Stimulated activated CD8-positive, alpha-beta memory T cell treated with anti-CD3 and anti-CD28 coated beads, Interleukin-7, amount 100 ng/mL, for 24 hours (primary cell): ENCODE measurements at places on chromosomes 1 and 21.

- no peak for DNase-seq
Observed at GRCh38 chr1:244154508-244154871, 103.4 kb downstream of the ZBTB18 start.

DNA sequence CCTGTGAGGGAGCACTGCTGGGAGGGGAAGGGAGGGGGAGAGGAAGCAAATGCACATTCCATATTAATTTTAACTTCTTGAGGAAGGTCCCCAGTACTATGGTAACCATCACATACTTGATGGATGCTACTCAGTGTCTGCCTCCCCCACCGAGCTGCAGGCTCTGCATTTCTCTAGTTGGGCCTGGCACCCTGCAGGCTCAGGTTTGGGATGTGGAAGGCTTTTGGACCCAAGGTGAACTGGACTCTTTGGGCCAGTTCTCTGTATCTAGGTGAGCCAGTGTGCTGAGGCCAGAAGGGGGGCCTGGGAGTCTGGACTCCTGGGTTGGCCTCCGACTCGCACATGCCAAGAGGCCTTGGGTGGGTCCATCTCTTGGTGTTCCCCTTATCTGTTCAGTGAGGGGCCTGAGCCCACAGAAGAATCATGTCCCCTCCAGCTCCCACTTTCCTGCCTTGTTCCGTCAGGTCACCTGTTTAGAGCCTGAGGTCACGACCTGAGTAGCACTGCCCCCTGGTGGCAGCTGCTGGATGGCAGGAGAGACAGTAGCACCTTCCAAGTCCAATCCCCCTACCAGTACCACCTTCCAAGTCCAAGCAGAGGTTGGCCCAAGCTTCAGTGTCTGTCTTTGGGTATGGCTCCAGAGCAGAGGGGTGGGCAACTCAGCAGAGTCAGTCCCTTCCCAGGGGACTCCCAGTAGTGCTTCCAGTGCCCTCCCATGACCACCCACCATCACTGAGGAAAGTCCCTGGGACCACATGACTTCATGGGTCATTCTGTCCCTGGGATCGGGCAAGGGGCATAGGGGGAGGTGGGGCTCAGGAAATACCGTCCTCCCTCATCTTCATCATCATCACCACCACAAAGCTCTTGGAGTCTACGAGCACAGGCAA is 241.8 kb downstream of the TRABD2B start:
- peak; percentile 32 for DNase-seq

DNA sequence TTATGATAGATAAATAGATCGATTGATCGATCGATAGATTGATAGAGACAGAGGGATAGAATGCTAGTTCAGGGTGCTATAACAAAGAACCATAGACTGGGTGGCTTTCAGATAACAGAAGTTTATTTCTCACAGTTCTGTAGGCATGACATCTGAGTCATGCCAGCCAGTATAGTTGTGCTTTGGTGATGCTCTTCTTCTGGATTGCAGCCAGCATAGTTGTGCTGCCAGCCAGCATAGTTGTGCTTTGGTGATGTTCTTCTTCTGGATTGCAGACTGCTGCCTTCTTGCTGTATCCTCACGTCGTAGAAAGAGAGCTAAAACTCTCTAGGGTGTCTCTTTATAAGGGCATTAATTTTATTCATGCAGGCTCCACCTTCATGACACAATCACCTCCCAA is 860.8 kb downstream of the BRINP3 start:
- DNase-seq, result no peak

DNA sequence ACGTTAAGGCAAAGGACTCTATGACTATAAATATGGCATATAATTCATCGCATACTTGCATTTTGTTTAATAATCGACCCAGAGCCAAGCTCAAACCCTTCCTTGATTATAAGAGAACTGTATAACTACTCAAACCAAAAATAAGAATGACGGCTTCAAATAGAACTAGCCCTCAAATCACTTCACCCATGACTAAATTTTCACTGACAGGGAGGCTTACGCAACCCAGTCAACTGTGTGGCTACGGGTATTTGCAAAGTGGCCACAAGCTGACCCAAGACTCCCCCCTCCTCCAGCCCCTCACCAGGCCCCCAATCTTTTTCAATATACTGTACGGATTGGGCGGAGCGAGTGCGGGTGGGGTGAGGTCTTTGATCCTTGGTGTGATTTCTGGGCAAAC is 268.3 kb downstream of the ASTN1 start:
- no peak for DNase-seq

GRCh38 chr1:21034725-21035628 is 141.7 kb downstream of the EIF4G3 start:
- no peak for DNase-seq

DNA sequence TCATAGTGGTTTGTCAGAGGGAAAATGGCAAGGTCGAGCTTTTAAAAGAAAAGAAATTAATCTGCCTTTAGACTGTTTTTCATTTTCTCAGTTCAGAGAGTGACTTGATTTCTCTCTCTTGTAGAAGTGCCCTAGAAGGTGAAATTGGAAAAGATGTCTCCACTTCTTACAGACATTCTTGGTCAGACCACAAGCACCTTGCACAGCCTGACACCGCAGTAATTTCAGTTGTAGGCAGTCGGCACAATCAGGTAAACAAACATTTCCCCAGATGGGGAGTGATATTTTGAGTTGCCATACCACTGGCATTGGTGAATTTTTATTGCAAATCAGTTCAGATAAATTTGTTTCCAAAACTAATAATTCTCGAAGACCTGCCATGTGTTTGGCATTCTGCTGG is 86.8 kb downstream of the PHTF1 start:
- DNase-seq, result no peak

GRCh38 chr1:118158924-118159323 is 26.1 kb downstream of the SPAG17 start:
- no peak for DNase-seq

DNA sequence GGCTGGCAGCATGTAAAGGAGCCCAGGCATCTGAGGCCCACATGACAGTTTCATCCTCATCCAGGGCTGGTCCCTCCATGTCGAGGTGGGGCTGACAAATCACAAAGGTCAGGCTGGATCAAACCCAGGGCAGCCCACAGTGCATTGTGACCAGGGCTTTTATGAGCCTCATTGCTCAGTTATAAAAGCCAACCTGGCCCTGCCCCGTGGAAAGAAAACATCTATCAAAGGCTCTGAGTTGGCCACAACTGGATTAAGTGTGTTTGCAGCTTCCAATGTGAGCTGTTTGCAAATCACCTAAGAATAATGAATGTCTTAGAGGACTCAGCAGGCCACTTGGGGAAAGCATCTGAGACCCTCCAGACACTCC is 45.4 kb downstream of the GRHL3 start:
- DNase-seq, result no peak

DNA sequence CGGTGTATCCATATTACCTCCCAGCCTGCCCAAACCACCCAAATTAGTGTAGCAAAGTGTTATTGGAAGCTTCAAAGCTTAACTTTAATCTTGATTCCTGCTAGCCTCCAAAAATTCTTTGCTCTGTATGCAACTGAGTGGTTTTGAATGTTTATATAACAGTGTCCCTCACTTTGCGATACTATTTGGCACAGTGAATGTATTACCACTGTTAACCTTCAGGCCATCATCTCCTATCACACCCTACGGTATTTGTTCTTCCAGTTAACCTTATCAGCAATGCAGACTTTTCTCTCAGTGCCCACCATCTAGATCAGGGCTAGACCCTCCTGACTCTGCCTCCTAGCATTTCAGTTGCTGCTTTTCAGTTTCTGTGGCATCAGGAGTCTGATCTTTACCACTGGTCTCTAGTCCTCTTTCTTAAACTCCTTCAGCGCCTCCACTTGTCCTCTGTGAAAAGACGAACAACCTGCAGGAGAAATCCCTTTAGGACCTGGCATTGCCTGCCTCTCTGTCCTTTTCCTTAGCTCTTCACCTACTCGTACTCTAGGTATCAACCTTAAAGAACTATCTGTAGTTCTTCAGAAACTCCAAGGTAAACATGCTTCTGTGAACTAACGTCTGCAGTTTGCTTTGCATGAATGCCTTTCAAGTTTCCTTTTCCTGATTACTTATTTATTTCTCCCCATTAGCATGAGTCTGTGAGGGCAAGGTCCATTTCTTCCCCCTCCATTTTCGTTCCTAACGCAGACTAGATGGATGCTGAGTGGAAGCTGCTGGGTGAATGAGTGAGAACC is 71.7 kb downstream of the SNX7 start:
- no peak for DNase-seq

GRCh38 chr1:2972011-2972878 is 49.0 kb upstream of the ACTRT2 start:
- DNase-seq, result no peak
